Activated effector memory CD4-positive, alpha-beta T cell treated with anti-CD3 and anti-CD28 coated beads, Interleukin-2, amount 50 U/mL, for 16 hours (primary cell): ENCODE measurements at places on chromosomes 16 and 17.

- no peak for DNase-seq
Observed at GRCh38 chr16:85567101-85567866, 45.8 kb upstream of the GSE1 start.

DNA sequence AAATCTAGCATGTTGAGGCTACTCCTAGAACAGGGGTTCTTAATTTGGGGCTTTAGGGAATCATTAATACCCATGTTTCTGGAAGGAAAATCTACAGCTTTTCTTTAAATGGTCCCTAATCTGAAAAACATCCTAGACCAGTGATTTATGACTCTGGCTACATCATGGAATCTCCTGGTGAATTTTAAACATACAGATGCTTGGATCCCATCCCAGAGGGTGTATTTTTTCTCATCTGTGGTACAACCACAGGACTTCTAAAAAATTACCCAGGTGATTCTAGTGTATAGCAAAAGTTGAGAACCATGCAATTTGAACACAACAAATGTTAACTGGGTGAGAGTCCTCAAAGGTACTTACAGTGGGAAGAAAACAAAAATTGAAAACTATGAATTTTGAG lies 41.5 kb downstream of the KANSL1 start:
- no peak for DNase-seq

- DNase-seq = no peak
Observed at GRCh38 chr16:88432753-88433152, 20.3 kb upstream of the ZFPM1 start.

DNA sequence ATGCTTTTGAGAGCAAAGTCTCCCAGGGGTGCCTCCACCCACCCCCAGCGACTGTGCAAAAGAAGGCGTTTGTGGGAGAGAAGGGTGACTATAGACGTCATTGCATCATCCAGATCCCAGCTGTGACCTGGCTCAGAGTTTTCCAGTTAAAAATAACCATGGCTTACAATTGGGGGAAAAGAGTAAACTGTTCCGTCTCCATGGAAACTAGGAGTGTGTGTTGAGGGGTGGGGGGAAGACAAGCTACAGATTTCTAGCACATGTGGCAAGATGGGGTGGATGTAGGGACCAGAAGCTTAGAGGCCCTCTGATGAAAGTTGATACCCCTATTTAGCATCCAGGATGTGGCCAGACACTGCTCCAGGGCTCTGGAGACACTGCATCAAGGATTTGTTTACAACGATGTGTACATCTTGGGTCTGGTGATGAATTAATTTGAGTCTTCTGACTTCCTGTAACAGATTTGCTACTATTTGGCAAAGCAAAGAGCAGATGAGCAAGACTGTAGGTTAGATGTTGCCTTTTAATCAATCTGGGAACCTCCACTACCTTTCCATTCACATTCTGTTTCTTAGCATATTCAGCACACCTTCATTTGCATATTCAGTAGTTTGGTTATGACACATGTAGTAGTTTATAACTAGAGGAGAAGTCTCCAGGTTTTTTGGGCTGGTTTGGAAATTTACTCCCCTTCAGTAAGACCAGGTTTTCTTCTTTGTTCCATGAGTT lies 6.2 kb upstream of the DUSP14 start:
- DNase-seq = no peak

DNA sequence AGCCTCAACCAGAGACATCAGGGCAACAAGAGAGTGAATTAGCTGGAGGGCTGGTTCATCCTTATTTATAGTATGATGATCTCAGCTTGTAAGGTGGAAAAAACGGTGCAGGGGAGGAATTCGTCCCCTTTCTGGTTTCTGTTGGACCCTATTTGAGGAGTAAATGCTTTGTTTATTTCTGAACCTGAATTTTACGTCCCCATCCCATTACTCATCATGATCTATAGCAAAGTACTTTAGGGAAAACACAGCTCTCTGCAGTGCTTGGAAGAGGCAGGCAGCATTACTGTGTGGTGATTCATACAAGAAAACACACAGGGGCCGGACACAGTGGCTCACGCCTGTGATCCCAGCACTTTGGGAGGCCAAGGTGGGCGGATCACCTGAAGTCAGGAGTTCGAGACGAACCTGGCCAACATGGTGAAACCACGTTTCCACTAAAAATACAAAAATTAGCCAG lies 8.0 kb upstream of the VAT1L start:
- DNase-seq = no peak

DNA sequence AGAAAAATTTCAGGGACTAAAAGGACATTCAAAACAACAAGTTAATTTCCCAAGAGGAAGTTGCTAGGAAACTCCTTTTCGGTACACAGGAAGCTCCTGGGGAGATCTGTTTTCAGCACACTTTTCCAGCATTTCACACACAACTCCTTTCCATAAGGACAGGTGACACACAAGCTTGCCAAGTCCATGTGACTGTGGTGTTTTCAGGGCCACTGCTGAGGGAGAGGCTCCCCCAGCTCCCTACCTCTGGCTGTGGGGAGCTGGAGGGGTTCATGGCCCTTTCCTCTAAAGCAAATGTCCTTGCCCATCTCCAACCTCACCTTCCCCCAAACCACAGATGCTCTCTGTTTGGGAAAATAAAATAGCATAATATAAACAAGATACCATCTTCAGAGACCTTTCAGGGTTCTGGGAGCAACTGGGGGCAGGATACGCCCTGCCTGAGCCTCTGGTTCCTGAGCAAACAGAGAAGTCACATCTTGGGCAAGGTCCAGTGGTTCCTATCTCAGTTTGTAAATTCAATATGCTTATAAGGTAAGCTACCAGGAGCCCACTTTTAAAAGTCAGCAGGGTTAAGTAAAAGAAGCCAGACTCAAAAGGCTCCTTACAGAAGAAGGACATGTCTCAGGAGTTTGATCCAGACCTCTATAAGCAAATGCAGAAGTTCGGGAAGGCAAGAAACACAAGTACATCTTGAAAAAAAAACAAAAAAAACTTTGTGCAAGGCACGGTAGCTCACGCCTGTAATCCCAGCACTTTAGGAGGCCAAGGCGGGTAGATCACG lies 3.0 kb downstream of the PDZD9 start:
- no peak for DNase-seq

- no peak for DNase-seq
Observed at GRCh38 chr16:4601036-4601863, 13.4 kb downstream of the UBALD1 start.

DNA sequence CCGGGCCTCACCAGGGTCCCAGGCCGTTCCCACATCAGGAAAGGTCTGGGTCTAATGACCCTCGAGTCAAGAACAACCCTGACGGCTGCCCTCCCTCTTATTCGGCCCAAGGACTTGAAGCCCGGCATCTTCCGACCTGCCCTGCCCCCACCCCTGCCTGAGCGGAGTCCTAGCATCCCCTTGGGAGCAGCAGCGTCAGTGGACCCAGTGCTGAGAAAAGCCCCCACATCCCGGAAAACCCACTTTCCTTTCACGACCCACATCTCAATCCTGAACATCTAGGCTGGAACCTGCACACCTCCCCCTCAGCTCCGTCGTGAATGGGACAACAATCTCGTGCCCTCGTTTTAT lies 769 bp downstream of the TMEM88 start:
- no peak for DNase-seq

DNA sequence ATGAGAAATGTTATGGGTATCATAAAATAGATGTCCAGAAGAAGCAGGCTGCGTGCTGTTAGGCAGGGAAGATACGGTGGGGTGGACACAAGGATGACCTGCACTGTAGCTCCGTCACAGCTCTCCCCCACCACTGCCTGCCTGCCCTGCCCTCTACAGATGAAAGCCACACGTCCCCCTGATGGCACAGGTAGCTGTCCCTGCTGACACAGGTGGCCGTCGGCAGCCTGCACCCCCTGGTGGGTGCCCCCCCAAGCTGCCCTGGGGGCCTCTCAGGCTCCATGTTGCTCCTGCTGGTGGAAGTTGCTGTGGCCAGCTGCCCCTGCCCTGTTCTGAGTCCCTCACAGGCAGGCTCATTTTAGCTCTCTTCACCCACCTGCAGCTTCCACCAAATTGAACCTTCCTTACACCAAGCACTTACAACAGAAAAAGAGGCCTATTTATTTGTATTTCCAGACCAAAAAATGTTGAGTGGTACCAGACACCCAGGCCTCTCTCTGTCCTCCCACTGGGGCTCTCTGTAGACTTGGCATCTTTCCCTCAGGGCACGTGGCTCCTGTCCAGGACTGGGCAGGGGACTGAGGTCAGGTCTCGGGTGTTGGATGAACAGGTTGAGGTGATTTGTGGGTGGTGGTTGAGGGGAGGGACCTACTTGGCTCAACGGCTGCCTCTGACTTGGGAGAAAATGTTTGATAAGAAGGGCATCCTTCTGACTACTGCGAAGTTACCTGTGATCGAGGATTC lies 50.1 kb upstream of the CACNG5 start:
- no peak for DNase-seq
